ENCODE measurements at places on chromosomes 7 and 10.

- DNase-seq: no peak
Measured at GRCh38 chr10:44863344-44864047, 47.6 kb upstream of the TMEM72 start.

- DNase-seq: no peak
Measured at GRCh38 chr7:132609906-132610520, 33.7 kb upstream of the PLXNA4 start.

DNA sequence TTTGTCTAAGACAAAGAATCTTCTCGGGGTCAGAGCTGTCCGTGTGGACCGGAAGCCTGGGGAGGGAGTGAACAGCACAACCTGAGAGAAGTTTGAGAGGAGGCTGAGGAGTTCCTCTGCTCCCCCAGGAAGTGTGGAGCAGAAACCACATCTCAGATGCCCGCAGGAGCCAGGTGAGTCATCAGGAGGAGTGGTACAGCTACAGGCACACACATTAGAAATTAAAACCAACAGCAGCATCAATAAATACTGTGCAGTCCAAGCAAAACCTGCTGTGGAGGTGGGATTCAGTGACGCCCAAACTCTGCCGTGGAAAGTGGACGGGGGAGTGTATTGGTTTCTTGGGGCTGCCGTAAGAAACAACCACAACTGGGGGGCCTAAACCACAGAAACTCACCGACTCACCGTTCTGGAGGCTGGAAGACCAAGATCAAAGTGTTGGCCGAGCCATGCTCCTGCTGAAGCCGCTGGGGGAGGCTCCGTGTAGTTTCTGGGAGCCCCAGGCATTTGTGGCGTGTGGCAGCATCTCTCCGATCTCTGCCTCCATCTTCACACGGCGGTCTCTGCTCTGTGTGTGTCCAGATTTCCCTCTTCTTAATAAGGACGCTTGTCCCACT lies 31.2 kb upstream of the GARS1 start:
- no peak for DNase-seq

GRCh38 chr7:47578579-47579270 lies 3.2 kb downstream of the TNS3 start:
- peak; percentile 36 for DNase-seq

DNA sequence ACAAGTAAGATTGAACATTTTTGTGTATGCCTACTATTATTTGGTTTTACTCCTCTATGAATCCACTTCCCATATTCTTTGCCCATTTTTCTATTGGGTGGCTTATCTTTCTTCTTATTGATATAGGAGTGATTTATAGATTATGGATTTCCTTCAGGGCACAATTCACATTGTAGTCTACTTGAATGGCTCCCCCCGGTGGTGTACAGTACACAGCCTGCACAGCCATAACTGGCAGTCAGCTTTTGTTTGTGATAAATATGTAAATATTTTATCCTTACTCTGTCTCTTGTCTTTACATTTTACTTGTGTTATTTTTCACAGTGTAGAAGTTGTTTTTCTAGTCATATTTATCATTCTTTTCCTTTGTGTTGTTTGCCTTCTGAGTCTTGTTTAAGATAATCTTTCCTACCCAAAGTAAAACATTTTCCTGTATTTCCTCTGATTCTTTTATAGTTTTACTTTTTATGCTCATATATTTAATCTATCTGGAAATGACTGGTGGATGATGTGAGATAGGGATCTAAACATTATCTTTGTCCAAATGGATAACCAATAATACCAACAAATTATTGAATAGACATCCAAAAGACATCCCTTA lies 23.9 kb upstream of the CALD1 start:
- DNase-seq: no peak

DNA sequence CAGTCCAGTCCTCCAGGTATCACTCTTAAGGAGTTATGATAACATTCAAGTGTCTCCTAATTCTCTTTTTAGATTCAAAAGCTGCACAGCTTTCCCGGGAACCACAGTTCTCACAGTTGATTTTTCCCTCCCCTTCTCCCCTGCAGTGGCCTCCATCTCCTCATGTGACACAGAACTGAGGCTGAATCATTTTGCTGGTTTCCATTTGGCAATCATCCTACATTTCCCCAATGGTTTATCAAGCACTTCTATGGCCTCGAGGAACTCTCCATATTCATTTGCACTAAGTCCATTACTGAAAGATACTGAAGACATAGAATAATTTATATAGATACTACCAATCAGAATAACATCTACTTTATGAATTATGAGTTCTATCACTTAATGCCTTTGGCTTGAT lies 484.9 kb downstream of the GPAM start:
- no peak for DNase-seq

Data from COLO829 (cell line).